RPMI7951 (cell line): ENCODE measurements at places on chromosomes 5 and 9. TPM values are rescaled to one million over a fixed set of nuclear protein-coding genes. Genes with fewer than 3 reads are reported as not detected.
A peak's percentile ranks its signal among the peaks of the same experiment; 100 is the strongest.

The LEAP2 gene
- 0.29 and 0.84 TPM in 2 replicates for total RNA-seq

The BARHL1 gene
- not detected in 2 replicates for total RNA-seq

GRCh38 chr5:168969326-168969886 is 331.5 kb downstream of the SLIT3 start:
- no peak for DNase-seq

DNA sequence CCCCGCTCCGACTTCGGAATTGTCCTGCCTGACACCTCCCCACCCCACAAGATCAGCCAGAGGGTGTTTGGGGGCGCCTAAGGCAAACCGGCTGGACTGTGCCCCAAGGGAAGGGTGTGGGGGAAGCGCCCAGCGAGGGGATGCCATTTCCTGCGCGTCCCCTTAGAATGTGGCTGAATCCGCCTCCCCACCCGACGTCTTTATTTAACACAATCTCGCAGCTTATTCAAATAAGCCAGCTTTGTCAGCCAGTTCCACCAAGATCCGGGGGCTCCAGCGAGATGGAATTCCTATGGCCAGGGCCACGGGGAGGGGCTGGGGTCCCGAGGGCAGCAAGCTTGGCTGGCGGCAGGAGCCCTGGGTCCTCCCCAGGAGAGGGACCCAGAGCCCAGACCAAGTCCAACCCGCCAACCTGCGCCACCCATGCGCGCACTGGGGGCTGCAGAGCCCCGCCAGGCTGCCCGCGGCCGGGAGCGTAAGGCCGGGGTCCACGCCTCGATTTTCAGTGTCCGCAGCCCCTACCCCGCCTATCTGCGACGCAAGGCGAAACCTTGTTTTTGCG is 7.4 kb downstream of the IRX4 start:
- DNase-seq: no peak

The SLC27A6 gene
- not detected in 2 replicates for total RNA-seq

The OR1J2 gene
- total RNA-seq: not detected in 2 replicates

The PCA3 gene
- not detected in 2 replicates for total RNA-seq

The ZCCHC10 gene
- 20.1 and 33.3 TPM in 2 replicates for total RNA-seq

GRCh38 chr9:129224618-129225489 is 46.8 kb upstream of the IER5L start:
- no peak for DNase-seq

DNA sequence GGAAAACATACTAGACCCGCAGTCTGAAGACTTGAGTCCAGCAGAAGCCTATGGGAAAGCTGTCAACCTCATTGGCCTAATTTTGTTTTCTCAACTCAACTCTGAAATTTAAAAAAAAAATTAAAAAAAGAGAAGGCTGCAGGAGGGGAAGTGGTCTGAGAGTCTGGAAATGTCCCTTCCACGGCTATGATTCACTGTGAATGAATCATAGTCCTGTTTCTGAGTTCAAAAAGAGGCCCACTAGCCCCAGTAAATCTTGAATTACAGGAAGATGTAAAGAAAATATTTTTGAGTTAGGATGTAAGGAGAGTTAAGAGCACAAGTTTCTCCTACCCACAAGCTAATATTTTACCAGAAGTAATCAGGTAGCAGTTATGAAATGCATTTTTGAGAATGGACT is 565.5 kb upstream of the DMAC1 start:
- DNase-seq: peak; percentile 33

The FAM221B gene
- not detected in 2 replicates for total RNA-seq

- DNase-seq: peak; percentile 41
Measured at GRCh38 chr5:93603793-93604643, 21.0 kb downstream of the NR2F1 start.

- DNase-seq: no peak
Measured at GRCh38 chr9:6632516-6633183, 12.9 kb downstream of the GLDC start.

DNA sequence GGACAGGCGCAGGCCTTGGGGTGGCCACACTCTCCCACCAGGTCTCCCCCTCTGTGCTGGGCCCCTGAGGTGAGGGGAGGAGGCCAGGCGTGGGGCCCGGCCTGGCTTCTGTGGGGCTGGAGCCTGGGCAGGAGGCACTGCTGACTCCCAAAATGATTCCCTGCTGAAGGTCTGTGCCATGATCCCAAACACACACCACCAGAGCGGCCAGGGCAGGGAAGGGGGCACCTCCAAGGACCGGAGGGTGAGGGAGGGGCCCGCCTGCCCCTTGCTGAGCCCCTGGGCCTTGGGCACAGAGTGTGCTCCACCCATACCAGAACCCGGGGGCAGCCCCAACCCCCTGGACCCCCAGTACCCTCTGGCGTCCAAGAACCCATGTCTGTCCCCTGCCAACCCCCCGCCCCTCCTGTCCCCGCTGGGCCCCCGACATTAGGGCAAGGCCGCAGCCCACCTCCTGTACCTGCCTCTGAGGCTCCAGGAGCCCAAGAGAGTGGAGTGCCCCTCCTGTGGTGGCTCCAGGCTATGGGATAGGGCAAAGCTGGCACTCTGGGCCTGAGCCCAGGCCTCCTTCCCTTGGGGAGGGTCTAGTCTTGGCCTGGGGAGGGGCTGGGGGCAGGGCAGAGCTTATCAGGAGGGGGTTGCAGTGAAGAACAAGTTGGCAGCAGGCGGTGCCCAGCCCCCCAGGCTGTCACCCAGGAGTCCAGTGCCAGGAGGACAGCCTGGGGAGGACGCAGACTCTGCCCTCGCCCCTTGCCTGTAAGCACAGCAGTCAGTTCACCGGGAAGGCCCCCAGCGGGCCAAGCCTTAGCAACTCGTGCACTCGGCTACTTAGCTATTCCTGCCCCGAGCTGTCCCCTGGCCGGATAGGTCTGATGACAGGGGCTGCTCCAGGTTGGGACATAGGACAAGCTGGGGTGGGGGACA is 2.6 kb upstream of the EGFL7 start:
- DNase-seq: no peak

DNA sequence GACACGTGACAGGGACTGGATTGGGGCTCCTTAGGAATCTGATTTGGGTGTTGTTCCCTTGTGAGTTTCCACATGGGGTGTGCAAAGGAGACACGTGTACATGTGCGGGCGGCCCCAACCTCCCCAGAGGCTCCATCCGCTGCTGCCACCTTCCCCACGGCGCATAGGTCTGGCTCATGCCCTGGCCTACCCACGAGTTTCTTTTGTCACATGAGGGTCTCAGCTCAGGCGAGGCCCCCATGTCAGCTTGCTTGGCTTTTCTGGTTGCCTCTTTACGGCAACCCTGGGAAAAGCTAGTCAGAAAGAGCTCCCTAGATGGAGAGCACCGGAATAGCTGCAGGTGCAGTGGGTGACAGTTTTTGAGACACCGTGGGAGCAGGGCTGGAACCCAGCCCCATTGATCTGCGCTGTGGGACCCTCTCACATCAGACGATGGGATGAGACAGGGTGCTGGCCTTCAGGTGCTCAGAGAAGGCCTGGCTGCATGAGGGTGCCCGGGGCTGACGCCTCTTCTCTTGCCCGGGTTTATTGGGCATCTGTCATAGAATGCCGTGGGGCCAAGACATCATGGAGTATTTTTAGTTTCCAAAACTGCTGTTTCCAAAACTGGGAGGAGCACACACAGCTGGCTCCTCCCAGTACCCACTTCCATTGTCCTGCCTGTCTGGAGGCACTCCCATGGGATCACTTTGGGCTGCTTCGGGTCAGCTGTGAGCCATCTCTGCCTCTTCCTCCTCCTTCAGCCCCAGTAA is 107.8 kb downstream of the WNK2 start:
- DNase-seq: no peak

DNA sequence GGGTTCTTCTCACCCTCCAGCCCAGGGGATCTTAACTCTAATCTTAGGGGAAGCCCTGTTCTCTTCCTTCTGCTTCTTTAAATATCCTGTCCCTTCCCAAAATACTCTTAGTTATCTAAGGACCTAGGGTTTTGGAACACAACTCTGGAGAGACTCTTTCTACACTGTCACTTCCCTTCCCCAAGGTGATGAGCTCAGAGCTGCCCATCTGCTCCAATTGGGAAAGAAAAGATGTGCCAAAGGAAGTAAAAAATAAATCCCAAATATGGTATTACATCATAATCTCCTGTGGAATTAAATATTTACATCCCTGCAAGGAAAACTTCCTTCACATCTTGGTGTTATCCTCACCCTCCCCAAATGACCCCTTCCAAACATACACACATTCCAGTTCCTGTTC is 291.2 kb downstream of the EPB41L4A start:
- DNase-seq: no peak

DNA sequence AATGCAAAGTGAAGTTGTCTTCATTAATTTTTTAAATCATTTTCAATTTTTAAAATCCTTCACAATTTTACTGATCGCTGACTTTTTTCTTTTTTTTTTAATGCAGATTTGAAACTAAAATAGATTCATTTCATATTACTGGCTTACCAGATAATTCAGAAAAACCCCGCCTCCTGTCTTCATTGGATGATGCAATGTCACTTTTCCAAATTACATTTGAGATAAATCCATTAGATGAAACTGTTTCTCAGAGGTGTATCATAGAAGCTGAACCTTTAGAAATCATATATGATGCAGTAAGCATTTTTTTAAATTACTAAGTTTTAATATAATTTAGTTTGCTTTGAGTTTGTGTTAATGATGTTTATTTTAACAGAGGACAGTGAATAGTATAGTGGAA is 60.6 kb downstream of the VPS13A start:
- no peak for DNase-seq

The CCL21 gene
- total RNA-seq: not detected in 2 replicates

DNA sequence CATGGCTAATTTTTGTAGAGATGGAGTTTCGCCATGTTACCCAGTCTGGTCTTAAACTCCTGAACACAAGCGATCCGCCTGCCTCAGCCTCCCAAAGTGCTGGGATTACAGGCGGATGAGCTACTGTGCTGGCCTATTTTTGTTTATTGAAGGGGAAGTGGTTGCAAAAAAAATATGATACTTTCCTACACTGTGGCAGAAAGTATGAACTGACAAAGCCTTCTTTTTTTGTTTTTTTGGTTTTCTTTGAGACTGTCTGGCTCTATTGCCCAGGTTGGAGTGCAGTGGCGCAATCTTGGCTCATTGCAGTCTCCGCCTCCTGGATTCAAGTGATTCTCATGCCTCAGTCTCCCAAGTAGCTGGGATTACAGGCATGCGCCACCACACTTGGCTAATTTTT is 50.9 kb downstream of the OSTF1 start:
- DNase-seq: no peak

DNA sequence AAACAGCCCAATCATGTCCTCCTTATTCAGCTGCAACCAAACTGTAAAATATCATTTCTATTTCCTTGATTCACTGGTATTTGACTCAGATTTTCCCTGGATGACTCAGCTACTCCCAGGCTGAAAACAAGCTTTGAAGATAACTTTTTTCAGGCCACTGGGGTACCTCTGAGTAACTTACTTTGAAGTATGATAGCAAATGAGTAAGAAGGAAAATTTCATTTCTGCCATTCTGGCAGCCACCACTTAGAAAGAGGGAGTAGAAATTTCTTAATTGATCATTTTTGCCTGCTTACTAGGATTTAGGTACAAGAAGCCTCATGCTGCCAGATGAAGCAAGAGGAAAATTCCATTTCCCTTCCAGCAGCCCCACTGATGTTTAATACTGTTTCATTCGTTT is 247.4 kb downstream of the PRELID2 start:
- DNase-seq: peak; percentile 75

DNA sequence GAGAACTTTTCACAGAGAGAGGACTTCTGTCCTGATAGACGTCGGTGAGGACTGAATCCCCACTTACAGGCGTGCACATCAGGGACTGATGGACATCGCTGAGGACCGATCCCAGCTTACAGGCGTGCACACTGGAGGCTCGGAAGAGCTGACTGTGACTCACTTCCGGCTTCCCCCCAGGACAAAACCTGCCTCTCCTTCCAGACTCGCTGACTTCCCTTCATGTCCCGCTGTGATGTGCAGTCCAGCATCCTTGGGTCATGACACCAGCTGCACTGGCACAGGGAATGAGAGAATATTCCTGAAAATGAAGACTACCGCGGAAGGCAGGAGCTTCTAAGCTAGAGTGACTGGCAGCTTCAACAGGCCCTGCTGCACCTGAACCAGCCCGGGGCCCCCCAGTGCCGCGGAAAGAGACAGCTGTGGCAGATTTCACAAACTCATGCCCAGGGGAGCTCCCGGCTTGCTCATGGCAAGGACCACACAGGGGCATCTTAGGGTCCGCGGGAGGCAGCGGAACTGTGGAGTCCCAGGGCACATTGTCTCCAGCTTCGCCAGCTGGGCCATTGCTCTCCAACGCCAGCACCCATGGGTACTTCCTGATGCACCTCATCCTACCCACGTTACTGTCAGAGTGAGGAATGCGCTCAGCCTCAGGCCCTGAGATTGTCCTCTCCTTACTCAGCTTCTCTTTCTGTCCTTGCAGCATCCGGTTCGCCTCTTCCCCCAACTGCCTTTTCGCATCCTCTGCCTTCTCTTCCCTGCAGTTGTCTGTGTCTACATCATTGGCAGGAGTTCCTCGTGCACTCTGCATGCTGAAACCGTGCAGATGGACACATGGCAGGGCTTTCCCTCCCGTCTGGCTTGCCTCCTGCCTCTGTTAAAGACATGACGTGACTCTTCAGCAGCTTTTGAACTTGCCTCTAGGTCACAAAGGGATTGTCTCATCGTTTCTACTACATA is 29.5 kb downstream of the SURF6 start:
- no peak for DNase-seq

GRCh38 chr5:136518814-136519213 is 153.5 kb upstream of the TRPC7 start:
- DNase-seq: no peak

GRCh38 chr5:115398719-115399118 is 102.3 kb upstream of the CCDC112 start:
- peak; percentile 89 for DNase-seq

GRCh38 chr5:1437226-1437829 is 7.9 kb downstream of the SLC6A3 start:
- peak; percentile 23 for DNase-seq

- DNase-seq: no peak
Measured at GRCh38 chr5:160174780-160175437, 54.4 kb upstream of the FABP6 start.

GRCh38 chr9:8845808-8846207 is 1046.2 kb upstream of the DMAC1 start:
- DNase-seq: no peak

The DMRT3 gene
- total RNA-seq: not detected in 2 replicates

DNA sequence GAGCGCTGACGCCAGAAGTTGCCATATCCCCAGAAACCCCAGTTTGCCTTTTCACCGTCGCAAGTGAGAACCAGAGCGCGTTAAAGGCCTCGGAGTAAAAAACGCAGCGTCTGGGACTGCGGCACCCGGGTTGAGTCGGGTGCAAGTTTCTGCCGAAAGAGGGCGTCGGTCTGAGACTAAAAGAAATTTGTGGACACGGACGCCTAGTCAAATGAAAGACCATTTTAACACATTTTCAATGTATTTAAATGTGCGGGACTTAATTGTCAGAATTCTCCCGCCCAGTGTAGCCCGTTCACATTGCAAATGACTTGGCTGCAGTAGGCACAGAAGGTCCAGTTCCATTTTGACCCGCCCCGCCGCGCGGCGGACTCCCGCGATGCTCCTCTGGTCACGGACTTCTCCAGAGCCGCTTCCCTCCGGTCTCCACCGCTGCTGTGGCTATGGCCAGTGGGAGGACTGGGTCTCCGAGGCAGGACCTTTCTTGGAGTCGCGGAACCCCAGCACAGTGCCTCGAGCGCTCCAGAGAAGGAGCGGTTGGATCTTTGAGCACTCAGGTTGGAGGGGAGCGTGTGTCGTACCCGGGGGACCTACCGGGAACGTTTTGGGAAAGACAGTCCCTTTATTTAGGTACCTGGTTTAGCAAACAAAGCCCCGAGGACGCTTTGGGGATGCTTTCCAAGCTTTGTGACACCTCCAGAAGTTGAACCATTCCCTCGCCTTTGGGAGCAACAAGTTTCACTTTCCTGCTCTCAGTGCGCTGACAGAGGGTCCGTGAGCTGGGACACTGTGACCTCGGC is 1.2 kb upstream of the NPR3 start:
- DNase-seq: peak; percentile 60
